ENCODE measurements at places on chromosomes 12 and 14.

GRCh38 chr14:44910821-44911220 lies 50.9 kb downstream of the KLHL28 start:
- no peak for DNase-seq

DNA sequence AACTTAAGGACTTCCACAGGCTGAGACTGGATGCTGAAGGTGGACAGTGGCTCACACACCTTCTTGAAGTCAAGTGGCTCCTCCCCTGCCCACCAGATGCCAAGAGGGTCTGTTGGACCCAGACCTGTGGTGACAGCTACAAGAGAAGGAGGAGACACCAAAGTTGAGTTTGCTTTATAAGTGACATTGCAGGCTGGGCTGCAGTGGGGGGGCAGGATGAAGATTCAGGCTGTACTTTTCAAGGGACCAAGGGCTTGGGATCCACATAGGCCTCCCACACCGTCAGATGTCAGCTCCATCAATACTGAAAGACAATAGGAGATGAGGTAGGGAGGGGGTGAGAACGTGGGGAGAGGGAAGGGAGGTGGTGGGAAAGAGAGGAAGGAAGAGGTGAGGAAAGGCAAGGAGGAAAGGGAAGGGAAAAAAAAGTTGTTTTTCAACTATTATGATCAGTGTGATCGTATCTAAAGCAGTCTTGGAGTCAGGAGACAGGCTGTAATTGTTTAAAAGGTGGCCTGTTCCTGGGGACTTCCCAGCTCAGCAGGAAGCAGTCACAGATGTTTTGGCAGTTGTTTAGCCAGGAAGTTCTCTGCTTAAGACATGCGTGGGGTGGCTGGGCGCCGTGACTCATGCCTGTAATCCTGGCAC lies 84.1 kb upstream of the RESF1 start:
- peak; percentile 90 for DNase-seq

GRCh38 chr12:53324113-53324778 lies 2.8 kb upstream of the AAAS start:
- peak; percentile 87 for DNase-seq

DNA sequence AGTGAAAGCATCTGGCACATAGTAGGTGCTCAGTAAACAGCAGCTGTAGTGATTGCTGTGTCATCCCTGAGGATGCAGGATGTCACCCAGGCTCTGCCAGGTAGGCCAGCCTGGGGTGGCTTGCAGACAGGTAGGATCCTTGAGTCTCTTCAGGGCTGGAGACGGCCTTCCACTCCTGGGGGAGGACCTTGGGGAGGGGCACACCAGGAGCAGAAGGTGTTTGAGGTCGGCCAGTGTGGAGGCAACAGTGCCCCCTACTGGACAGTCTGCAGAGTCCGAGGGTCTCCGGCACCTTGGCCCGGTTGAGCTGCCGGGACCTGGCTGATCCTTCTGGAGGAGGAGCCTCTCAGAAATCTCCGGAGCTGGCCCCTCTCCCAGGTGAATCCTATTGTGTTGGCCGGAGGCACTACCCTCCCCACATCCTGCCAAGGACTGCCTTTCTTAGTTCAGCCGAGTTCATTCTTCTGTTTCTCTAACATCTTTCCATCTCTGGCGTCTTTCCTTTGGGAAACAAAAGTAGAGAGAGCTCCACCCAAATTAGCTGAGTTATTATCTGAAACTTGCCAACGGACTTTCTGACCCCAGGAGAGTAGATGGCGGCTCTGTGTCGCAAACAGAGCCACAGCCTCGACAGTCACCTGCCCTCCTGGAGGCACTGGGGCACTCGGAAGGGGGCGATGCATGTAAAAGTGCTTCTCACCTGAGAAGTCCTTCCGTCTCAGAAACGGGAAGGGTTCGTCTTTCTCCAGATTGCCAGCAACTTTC lies 41.8 kb upstream of the CLMN start:
- DNase-seq: peak; percentile 53

DNA sequence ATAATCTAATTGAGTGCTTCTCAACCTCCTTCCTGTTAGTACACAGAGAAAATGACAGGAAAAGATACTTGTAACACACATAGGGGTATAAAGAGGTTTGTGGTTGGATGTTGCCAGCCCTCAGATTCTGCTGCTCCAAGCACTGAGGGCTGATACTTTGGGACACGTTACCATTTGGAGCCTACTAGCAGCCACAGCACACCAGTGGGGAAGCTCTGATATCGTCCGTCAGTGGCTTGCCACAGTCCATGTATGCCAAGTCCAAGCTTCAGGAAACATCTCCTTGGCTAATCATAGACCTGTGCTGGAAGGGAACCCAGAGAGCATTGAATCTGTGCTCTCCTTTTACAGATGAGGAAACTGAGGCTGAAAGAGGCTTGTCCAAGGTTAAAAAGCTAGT lies 22.3 kb downstream of the B4GALNT3 start:
- peak; percentile 36 for DNase-seq

- DNase-seq: peak; percentile 57
These were observed 22.3 kb downstream of the HDAC7 start for GRCh38 chr12:47797441-47797840.

DNA sequence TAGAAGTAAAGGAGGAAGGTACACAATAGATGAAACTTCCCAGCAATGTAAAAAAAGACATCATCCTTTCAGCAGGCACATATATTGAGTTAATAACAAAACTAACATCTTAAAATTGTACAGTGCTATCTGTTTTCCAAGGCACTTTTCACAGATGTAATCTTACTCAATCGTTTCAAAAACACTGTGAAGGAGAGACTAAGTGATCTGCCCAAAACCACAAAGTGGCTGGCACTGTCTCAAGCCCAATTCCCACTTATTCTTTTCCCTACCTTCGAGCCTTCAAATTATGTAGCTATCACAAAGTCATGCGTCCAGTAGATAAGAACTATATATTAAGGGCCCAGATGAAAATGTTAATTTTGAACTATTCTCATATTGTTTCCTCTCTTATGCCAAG lies 193.6 kb upstream of the RASSF8 start:
- DNase-seq: no peak

DNA sequence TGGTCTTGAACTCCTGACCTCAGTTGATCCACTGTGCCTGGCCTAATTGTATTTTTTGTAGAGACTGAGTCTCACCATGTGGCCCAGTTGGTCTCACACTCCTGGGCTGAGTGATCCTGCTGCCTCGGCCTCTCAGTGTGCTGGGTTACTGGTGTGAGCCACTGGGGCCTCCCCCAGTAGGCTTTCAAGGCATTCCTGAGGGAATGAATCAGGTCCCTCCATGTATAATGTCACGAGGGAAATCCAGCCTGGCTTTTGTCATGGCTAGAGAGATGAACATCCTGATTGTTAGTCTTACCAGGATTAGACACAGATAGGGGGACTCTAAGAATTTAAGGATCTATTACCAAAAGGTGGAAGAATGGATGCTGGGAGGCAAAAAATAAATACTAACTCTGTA lies 51.9 kb downstream of the CPSF2 start:
- no peak for DNase-seq

DNA sequence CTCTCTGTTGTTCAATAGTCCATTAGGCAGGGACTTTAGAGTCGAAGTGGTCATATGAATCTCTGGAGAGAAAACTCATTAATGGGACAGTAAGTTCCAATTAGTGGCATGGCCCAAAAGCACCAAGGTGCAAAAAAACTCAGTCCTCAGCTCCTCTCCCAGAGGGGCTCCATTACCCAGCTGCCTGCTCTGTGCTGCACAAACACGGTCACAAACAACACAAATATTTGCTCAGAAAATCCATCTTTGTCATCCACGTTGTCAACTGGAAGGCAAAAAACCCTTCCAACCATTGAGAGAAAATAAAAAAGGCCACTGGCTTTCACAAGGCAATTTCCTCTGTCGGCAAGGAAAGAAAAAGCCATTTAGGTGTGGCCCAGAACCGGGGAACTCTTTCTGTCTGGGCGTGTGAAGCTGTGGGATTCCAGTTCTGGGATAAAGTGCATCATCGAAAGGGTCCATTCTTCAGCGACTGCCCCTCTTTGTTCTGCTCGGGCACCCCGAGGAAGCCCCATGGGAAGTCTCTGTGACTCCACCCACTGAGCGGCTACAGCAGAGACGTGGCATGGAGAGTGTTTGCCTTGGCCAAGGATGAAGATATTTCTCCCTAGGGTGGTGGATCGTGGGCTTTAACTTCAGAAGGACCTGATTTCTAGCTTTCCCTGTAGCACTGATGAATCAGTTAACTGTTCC lies 137.6 kb downstream of the VRK1 start:
- no peak for DNase-seq

GRCh38 chr12:80778005-80778541 lies 61.4 kb downstream of the MYF5 start:
- peak; percentile 96 for DNase-seq

DNA sequence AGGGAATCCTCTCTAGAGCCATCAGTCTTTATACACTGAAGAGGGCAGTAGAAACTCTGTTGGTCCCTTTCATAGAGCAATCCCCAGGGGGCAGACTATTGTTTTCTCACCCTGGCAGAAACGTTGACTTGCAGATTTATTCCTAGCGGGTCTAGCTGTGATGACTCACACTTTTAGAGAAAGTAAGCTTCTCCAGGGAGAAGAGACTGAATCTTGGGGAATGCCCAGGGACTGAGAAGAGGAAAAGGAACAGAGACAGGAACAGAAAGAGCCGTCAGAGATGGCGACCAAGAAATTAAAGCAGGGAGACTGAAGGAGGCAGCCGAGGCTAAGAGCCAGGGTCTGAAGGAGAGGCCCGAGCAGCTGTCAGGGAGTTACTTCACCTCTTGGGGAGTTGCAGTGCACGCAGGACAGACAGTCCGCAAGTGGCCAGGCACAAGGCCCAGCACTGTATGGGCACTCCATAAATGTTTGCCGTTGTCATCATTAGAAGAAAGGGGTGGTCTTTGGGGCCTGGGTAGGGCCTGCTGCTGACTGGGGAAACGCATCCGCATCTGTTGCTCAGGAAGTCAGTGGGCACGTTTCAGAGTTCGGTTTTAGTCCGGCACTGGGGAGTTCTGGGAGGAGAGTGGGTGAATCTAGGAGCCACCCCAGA lies 13.0 kb downstream of the PLEKHG6 start:
- DNase-seq: peak; percentile 79
